ENCODE measurements at places on chromosomes 13 and 19.
A peak's percentile ranks its signal among the peaks of the same experiment; 100 is the strongest.

DNA sequence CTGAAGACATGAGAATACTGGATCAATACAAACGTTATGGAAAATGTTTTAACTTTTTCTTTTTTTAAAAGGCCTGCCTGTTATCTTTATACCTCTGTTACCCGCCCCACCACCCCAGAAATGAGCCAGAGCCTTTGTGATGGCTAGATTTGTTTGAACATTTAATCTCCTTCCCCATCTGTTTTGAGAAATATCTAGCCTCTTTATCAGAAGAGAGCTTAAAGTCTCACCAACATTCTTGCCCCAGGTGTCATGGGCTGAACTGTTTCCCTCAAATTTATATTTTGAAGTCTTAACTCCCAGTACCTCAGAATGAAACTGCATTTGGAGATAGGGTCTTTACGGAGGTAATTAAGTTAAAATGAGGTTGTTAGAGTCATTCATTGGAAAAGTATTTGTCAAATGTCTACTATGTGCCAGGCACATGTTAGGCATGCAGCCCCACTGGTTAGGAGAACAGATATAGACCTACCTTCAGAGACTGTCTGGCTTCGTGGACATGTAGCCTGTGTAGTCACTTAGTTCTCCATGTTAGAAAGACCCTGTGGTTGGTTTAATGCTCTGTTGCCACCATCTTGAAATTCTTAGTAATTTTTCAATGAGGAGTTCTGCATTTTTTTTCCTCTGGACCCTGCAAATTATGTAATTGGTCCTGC lies 6.3 kb upstream of the RB1 start:
- DNase-seq: no peak

DNA sequence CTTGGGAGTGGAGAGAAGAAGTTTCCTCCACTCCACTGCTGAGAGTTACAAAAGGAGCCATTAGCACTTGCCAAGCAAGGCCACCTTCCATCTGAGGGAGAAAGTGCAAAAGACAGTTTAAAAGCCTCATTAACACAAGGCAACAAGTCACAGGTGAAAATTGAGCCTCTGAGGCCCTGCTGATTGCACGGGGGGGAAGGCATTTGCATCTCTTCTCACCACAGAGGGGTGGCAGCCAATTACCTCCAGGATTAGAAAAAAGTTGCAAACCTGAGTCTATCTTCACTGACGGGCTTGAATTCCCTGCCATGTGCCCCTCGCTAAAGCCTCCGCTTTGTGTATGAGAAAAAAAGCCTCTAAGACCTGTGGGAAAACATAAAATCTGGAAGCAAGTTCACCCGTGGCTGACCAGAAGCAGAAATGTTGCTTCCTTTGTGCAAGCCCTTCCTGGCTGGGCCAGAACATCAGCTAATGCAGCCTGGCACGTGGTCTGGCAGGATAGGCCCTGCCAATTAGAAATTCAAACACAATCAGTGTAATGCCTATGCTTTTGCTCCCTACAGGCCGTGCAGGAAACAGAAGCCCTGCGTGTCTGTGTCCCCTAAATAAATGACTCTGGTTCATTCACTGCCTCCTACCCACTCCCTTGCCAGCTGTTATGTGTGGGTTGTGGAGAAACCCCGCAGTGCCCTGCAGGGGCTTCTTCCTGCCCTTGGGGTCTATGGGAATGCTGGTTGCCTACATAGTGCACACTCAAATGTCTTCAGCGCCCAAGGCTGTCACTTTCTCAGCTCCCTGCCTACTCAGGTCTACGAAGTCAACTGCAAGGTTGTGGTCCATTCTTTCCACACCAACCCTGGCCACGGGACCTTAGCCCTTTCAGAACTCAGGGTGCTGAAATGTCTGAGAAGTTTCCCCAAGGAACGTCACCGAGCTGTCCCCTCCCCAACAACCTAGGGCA lies 150.2 kb downstream of the UQCRFS1 start:
- no peak for DNase-seq

DNA sequence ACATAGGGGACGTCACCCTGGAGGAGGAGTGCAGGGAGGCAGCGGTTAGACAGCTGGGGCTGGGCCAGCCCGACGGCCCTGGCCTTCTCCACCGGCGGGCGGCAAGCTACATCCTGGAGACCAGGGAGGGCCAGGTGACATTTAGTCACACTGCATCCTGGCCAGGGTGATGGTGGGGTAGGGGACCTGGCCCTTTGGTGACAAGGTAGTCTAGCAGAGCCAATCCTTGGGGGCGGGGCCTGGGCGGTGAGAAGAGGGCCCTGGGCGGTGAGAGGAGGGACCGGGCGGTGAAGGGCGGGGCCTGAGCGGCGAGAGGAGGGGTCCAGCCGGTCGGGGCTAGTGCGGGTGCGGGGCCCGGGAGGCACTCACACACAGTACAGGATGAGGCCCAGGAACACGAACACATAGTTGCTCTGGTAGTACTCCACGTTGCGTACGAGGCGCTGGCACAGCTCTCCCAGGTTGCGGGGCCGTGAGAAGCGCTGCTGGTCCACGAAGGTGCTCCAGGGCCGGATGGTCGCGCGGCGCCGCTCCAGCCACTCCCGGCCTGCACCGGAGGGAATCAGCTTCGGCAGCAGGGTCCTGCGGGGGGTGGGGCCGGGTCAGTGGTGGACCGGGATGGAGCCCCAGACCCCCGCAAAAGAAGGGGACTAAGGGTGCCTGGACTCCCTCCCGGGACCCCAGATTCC lies 610 bp downstream of the RABAC1 start:
- DNase-seq: peak; percentile 95

GRCh38 chr13:58302349-58302748 lies 670.8 kb downstream of the PCDH17 start:
- DNase-seq: no peak

DNA sequence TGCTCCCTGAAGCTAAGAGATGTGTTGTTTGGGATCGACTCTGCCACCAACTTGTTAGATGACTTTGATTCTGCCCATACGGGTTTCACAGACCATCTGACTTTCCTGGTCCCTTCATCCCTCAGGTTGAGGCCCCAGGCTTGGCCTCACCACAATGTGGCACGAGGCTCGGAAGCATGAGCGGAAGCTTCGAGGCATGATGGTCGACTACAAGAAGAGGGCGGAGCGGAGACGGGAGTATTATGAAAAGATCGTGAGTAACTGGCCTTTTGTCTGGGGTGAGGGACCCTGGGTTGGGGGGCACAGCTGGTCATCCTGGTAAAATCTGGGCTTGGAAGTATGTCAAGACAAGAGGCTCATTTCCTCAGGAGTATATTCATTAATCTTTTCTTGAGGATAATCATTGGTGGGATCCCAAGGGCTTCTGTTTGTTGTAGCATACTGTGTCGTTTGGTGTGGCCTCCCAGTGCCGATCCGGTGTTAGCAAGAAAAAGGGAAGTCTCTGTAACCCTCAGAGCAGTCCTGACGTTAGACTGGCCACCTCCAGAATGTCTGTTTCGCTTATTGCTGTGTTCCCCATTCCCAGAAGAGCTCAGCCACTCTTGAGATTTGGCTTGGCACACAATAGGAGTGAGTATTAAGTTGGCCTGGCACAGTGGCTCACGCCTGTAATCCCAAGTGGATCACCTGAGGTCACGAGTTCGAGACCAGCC lies 1.4 kb downstream of the CLASRP start:
- no peak for DNase-seq

DNA sequence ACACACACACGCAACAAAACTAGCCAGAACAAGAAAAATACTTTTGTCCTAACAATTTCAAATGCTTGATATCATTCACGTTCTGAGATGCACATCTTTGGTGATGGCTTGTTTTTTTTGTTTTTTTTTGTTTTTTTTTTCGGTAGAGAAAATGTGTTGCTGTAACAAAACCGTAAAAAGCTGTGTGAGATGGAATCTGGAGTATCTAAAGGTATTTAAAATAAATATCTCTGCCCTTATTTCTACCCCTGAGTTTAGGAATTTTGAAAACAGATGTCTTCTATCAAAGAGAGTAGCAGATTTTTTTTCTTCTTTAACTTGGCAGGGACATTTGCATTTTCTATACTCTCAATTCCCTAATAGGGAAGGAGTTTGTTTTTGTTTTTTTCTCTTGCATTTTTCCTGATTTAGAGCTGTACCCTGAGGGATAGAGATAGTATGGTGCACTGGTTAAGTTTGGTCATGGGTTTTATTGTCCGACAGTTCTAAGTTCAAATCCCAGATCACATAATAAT lies 446.6 kb downstream of the KLF5 start:
- DNase-seq: no peak

DNA sequence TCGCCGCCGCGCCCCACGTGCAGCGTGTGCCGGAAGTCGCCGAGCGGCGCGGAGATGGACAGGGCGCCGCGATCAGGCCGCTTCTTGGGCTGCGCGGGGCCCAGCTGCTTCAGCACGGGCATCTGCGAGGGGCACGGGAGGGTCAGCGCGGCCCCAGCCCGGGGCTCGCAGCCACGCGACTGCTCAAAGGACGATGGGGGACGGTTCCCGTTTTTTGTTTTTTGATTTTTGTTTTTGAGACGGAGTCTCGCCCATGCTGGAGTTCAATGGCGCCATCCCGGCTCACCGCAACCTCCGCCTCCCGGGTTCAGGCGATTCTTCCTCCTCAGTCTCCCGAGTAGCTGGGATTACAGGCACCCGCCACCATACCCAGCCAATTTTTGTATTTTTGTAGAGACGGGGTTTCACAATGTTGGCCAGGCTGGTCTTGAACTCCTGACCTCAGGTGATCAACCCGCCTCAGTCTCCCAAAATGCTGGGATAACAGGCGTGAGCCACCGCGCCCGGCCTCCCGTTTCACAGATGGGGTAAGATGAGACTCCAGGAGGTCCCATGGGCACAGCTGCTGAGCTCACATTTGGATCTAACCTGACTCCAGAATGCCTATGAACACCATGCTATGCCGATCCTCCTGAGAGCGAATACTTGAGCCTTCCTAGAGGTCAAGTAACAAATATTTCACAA lies 2.0 kb upstream of the LENG9 start:
- no peak for DNase-seq

GRCh38 chr13:91601807-91602206 lies 203.4 kb downstream of the GPC5 start:
- DNase-seq: no peak

DNA sequence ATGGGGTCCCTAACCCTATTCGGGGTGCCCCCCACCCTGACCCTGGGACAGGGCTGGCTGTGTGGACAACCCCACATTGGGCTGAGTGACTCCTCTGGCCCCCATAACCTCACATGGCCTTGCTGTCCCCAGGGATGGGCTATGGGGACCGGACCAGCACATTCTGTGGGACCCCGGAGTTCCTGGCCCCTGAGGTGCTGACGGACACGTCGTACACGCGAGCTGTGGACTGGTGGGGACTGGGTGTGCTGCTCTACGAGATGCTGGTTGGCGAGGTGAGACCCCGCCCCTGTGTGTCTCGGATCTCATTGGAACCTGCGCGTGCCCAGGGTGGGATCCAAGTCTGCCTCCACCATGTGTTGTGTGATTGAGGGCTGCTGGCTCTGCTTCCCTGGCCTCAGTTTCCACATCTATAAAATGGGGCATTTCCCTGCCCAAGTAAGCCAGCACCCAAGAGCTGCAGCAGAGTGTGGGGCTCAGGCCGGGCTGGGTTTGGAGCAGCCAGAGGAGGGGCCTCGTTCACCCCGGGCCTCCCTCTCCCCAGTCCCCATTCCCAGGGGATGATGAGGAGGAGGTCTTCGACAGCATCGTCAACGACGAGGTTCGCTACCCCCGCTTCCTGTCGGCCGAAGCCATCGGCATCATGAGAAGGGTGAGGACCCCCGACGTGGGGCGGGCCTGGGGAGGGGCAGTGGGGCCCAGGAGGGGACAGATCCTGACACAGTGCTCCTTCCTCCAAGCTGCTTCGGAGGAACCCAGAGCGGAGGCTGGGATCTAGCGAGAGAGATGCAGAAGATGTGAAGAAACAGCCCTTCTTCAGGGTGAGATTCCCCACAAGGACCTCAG lies 4.9 kb downstream of the PTGER1 start:
- DNase-seq: no peak

- no peak for DNase-seq
Observed at GRCh38 chr19:29667901-29668341, 2.7 kb downstream of the PLEKHF1 start.

DNA sequence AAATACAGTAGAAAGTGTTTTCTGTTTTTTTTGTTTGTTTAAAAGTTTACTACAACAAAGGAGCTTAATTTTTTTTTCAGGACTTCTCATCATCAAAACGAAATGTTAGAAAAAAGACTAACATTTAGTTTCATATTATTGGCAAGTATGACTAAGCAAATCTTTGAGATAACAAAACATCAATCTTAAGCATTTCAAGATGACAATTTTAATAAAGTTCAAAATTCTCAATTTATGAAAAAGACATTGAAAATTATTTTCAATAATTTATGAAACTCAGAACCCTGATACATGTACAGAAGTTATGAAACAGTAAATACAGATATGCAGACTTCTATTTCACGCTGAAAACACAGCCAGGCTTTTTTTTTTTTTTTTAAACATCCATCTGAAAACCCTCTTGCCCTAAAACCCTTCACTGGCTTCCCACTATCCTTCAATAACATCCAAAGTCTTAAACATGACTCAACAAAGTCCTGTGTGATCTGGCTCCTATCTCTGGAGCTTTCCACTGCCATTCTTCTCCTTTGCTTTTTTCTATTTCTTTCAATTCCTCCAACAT lies 3.9 kb downstream of the RBM26 start:
- no peak for DNase-seq

DNA sequence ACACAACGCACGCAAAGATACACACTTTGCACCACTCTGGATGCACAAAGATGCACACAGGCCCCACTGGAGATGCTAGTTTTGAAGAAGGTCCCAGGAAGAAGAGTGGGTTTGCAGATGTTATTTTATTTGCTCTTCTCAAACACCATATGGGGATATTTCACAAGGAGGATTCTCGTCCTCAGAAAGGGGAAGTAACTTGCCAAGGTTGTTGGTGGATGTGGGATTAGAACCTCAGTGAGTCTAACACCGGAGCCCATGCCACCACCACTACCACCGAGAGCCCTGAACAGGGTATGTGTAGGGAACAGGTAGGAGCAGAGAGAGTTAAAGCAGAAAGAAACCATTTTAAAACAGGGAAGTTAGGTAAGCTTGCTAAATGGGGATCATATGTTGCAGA lies 9.6 kb upstream of the CEACAM6 start:
- no peak for DNase-seq

DNA sequence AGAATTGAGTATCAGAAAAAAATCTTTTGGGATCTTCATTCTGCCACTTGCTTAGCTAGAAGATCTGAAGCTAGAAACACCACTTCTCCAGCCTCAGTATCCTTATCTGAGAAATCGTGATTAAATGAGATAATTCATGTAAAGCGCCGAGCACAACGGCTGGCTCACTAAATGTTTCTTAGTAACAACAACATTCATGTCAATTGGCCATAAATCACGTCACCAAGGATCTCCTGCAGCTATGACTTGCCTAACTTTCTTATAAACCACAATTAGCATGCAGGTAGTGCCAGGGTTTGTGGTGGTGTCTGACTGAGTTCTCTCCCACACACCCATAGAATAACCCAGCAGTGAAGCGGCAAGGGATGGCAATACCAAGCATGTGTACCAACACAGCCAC lies 501.3 kb downstream of the EFNB2 start:
- DNase-seq: no peak

- DNase-seq: no peak
Observed at GRCh38 chr13:38804536-38804935, 117.7 kb downstream of the FREM2 start.
